Activated naive CD4-positive, alpha-beta T cell treated with anti-CD3 and anti-CD28 coated beads for 36 hours (primary cell): ENCODE measurements at places on chromosomes 12 and 14. TPM values are rescaled to one million over a fixed set of nuclear protein-coding genes. Genes with fewer than 3 reads are reported as not detected.

Gene APOF
- total RNA-seq: not detected

Gene C12orf54
- not detected for total RNA-seq

Gene SERPINA5
- total RNA-seq: not detected

Gene GLS2
- 4.6 TPM for total RNA-seq

Gene C3AR1
- 0.21 TPM for total RNA-seq

Gene OAS3
- total RNA-seq: 26.1 TPM
